Right cardiac atrium (tissue), 5 donors: ENCODE measurements at places on chromosomes 7 and 10. TPM values are rescaled to one million over a fixed set of nuclear protein-coding genes. Genes with fewer than 3 reads are reported as not detected.

EBLN1 gene
- total RNA-seq, result not detected

CHAT gene
- not detected for total RNA-seq

PON3 gene
- total RNA-seq, result 1.6 TPM

AKR1C2 gene
- total RNA-seq, result 55.5 TPM

STEAP2 gene
- 29.9 TPM for total RNA-seq

ENKUR gene
- not detected for total RNA-seq

CNNM2 gene
- total RNA-seq, result 3.6 TPM

UNCX gene
- total RNA-seq, result not detected

C10orf67 gene
- 0.18 TPM for total RNA-seq

ADARB2 gene
- total RNA-seq, result 0.97 TPM

ORAI2 gene
- total RNA-seq, result 3.6 TPM

GOLGA7B gene
- 6.7 TPM for total RNA-seq

BAMBI gene
- total RNA-seq, result 45.3 TPM

USP6NL gene
- 8.8 TPM for total RNA-seq

MSMB gene
- not detected for total RNA-seq

LRRN3 gene
- total RNA-seq, result 44.8 TPM

HGF gene
- 2.7 TPM for total RNA-seq

IFIT1B gene
- not detected for total RNA-seq

COL1A2 gene
- 259 TPM for total RNA-seq

TACR2 gene
- total RNA-seq, result 0.46 TPM

STAMBPL1 gene
- 10.6 TPM for total RNA-seq

C10orf53 gene
- total RNA-seq, result not detected

GNAI1 gene
- total RNA-seq, result 9.0 TPM

VPS37D gene
- total RNA-seq, result 2.1 TPM

RTKN2 gene
- total RNA-seq, result 0.06 TPM

CDK14 gene
- total RNA-seq, result 59.6 TPM

NANOS1 gene
- 1.0 TPM for total RNA-seq

ERVW-1 gene
- not detected for total RNA-seq

MYL10 gene
- not detected for total RNA-seq

CCL26 gene
- total RNA-seq, result 1.0 TPM

GNAT3 gene
- total RNA-seq, result not detected

TEX47 gene
- not detected for total RNA-seq

RBP4 gene
- total RNA-seq, result 18.7 TPM

OR2A42 gene
- not detected for total RNA-seq

OR2A5 gene
- total RNA-seq, result not detected

EMX2 gene
- 0.22 TPM for total RNA-seq

MRLN gene
- total RNA-seq, result not detected

C10orf90 gene
- total RNA-seq, result not detected

SCIN gene
- total RNA-seq, result 0.26 TPM

IFIT5 gene
- total RNA-seq, result 16.6 TPM

OR2A12 gene
- total RNA-seq, result not detected

TEX36 gene
- total RNA-seq, result not detected

CREM gene
- total RNA-seq, result 36.4 TPM

PRSS1 gene
- total RNA-seq, result 0.61 TPM

INSYN2A gene
- total RNA-seq, result not detected
